ENCODE measurements at places on chromosomes 5 and 9.

DNA sequence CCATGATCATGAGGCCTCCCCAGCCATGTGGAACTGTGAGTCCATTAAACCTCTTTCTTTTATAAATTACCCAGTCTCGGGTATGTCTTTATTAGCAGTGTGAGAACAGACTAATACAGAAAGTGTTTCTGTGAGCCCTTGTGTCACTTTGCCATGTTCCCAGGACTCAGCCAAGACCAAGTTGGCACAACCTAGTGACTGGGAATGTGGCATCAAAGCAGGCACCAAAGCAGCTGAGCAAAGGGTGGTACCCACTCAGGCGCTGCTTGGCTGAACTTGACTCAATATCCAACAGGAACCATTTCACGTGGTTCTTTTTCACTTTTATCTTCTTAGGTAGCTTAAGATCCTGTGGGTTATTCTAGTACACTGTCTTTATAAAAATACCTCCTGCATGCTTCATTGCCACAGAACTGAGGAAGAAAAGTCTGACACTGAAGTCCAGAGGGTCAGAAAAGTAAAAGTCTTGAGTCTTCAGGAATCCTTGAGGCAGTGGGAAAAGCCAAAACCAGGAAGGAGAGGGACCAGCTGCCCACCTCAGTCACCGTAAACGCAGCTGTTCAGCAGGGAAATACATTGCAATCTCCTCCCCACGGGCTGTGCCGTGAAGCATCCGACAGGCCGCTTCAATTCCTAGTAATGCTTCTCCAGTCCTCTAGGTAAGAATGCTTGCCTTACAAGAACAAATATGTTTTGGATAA, 90.5 kb upstream of the RETREG1 start:
- H3K27me3 ChIP-seq: peaks cover 29% of the 10 kb centered on the region
- H3K4me1 ChIP-seq: no peaks in the 10 kb centered on the region
- H3K36me3 ChIP-seq: no peaks in the 10 kb centered on the region
- H3K27ac ChIP-seq: no peak overlapping the region
- no peak overlapping the region for H3K4me3 ChIP-seq
- no peak for DNase-seq

- no peaks in the 10 kb centered on the region for H3K27me3 ChIP-seq
- no peaks in the 10 kb centered on the region for H3K4me1 ChIP-seq
- H3K36me3 ChIP-seq: peaks cover 33% of the 10 kb centered on the region
- H3K4me3 ChIP-seq: no peak overlapping the region
- no peak overlapping the region for H3K27ac ChIP-seq
These were observed 61.3 kb upstream of the SMC5 start for GRCh38 chr9:70197216-70198044.

DNA sequence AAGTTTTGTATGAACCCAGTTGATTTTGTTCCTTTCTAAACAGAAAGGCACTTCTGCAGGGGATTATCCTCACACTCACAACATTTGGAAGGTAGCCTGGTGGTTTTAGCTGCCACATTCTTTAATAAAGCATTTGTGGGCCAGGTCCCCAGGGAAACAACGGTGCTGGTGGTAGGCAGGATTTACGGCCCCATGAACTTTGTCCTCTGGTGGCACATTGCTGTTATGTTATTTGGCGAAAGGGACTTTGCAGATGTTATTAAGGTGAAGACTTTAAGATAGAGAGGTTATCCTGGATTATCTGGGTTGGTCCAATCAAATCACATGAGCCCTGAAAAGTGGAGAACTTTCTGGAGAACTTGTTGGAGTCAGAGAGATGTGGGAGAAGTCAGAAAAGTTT, 86.3 kb upstream of the C9orf72 start:
- peaks cover 6% of the 10 kb centered on the region for H3K27me3 ChIP-seq
- DNase-seq: no peak
- no peak overlapping the region for H3K4me3 ChIP-seq
- no peaks in the 10 kb centered on the region for H3K36me3 ChIP-seq
- H3K27ac ChIP-seq: no peak overlapping the region
- no peaks in the 10 kb centered on the region for H3K4me1 ChIP-seq

DNA sequence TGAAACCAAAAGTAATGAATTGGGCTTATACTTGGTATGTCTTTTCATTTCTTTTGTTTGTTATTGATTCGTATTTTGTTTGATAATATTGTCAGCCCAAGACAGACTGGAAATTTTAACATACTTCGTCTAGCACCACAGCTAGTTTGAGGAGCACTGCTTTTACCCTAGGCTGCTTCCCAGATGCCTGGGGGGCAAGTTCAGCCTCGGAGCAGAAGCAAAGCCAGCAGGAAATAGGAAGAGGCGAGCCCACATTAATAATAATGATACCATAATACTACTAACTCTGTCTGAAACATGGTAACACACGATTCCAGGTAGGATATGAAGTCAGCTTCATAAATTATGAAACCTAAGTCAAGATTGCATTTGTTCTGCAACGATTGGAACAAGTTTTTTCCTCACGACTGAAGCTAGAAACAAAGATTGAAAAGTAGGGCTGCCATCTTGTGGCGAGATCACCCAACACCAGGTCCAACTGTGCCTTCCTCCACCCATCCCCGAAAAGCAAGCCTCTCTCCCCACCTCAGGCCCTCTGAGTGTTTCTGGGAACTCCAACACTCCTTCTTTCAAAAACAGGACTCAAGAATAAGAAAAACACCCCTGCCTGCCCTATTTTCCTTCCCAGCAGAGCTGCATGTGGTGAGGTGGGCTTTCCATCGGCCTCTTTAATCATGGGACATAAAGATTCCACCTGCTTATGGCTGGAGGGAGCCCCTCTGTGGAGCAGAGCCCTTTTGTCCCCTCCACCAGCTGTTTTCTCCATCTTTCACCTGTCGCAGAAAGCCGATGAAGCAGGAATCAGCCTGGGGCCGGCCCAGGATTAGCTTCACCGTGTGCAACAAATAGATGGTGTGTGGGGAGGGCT, 236.4 kb downstream of the CAAP1 start:
- H3K4me3 ChIP-seq: no peak overlapping the region
- H3K27ac ChIP-seq: no peak overlapping the region
- H3K36me3 ChIP-seq: no peaks in the 10 kb centered on the region
- DNase-seq: no peak
- H3K27me3 ChIP-seq: peaks cover 14% of the 10 kb centered on the region
- H3K4me1 ChIP-seq: no peaks in the 10 kb centered on the region

DNA sequence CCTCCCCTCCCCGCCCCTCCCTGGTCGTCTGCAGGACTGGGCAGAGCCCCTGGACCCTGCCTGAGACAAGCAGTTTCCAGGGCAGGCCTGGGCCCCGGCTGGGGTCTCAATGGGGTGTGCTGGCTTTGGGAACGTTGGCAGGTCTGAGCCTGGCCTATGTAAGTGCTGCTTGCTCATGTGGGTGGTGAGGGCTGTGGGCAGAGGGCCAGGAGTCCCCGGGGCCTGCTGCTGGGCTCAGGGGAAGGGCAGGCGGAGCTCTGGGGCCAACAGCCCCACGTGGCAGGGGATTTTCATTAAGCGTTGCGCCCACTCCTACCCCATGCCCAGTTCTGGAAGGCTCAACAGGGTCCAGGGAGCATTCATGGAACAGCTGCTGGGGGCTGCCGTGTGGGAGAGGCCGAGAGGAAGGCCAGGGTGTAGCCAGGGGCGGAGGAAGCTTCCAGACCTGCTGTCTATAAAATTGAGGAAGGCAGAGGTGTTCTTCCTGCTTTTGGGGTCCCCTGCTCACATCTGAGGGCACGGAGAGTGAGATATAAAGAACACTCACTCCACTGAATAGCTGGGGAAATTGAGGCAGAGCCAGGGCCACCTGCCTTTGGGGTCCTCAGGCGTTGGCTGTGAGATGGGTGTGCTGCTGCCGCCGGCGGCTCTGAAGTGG, 32.5 kb downstream of the RXRA start:
- no peaks in the 10 kb centered on the region for H3K36me3 ChIP-seq
- no peak overlapping the region for H3K4me3 ChIP-seq
- H3K27ac ChIP-seq: no peak overlapping the region
- peaks cover 3% of the 10 kb centered on the region for H3K4me1 ChIP-seq

DNA sequence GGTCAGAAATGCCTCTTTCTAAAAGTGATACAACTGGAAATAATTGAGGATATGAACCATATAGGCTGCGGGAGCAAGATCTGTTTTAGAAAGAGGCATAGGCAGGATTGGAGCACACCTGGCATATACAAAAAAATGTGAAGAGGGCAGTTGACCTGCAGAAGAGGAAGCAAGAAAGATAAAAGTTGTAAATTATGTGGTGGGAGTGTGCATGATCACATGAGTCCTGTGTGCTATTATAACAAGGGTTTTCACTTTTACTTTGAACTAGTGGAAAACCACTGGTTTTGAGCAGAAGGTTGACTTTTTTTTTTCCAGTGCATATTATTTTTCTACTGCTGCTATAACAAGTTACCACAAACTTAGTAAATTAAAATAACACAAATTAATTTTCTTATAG, 489.3 kb downstream of the ANXA1 start:
- no peaks in the 10 kb centered on the region for H3K27me3 ChIP-seq
- no peaks in the 10 kb centered on the region for H3K36me3 ChIP-seq
- no peaks in the 10 kb centered on the region for H3K4me1 ChIP-seq
- H3K27ac ChIP-seq: no peak overlapping the region
- H3K4me3 ChIP-seq: no peak overlapping the region

DNA sequence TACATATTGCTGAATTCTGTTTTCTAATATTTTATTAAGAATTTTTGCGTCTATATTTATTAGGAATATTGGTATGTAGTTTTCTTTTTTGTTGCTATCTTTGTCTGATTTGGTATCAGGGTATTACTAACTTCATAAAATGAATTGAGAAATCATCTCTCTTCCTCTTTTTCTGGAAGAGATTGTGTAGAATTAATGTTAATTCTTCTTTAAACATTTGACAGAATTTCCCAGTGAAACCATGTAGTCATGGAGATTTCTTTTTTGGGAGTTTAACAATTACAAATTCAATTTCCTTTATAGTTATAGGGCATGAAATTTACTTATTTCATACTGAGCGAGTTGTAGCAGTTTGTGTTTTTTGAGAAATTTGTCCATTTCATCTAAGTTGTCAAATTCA, 3.3 kb upstream of the FAM170A start:
- H3K27me3 ChIP-seq: peaks cover 11% of the 10 kb centered on the region
- H3K27ac ChIP-seq: no peak overlapping the region
- no peaks in the 10 kb centered on the region for H3K36me3 ChIP-seq
- no peak for DNase-seq
- no peaks in the 10 kb centered on the region for H3K4me1 ChIP-seq

GRCh38 chr5:136080483-136081216, 51.9 kb downstream of the TGFBI start:
- H3K27ac ChIP-seq: no peak overlapping the region
- H3K4me3 ChIP-seq: peak overlapping the region; percentile 79
- H3K36me3 ChIP-seq: no peaks in the 10 kb centered on the region
- peaks cover 26% of the 10 kb centered on the region for H3K27me3 ChIP-seq
- DNase-seq: peak; percentile 11
- H3K4me1 ChIP-seq: peaks cover 11% of the 10 kb centered on the region

GRCh38 chr9:133460405-133461175, 812 bp downstream of the CACFD1 start:
- no peaks in the 10 kb centered on the region for H3K27me3 ChIP-seq
- peak overlapping the region; percentile 94 for H3K4me3 ChIP-seq
- peak overlapping the region; percentile 90 for H3K27ac ChIP-seq

- H3K36me3 ChIP-seq: peaks cover 5% of the 10 kb centered on the region
- H3K4me3 ChIP-seq: no peak overlapping the region
- DNase-seq: no peak
- H3K27me3 ChIP-seq: no peaks in the 10 kb centered on the region
These were observed 5.1 kb upstream of the GNPDA1 start for GRCh38 chr5:142017832-142018427.

DNA sequence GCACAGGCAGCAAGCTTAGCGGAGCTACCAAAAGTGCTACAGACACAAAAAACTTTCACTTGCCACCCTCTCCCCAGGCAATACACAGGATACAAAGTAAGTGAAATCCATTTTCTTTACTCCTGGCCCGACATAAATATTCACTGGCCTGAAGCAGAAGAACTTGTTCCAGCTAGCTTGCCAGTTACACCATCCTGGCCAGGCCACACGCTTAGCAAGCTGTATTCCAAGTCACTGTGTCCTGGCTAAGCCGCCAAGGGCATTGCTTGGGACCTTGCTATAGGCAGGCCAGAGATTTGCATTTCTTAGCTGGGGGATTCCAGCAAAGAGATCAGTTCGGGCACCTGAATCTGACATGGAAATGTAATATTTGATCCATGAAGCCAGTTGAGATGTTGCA, 71.0 kb upstream of the SLC1A3 start:
- no peak overlapping the region for H3K4me3 ChIP-seq
- H3K27ac ChIP-seq: no peak overlapping the region
- peaks cover 9% of the 10 kb centered on the region for H3K27me3 ChIP-seq
- no peaks in the 10 kb centered on the region for H3K4me1 ChIP-seq

DNA sequence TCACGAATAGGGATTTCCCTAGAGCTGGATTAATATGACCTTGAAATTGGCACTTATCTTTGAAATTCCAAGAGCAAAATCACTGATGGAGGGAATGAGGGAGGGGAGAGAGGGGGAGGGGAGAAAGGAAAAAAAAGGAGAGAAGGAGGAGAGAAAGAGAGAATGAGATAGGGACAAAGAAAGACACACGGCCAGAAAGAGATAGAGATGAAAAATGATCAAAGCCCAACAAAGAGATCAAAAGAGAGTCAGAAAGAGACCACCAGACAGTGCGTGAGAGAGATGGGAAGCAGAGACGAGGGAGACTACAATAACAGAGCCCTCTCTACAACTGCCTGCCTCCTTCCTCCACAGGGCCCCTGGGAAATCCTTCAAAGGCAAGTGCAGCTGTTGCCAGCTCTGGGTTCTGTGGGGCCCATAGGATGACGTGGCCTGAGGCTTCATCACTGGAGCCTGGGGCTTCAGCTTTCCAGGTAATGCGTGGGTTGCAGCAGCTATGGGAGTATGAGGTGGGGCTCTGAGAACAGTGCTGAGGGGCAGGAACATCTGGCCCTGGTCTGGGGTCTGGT, 58.3 kb upstream of the SHB start:
- no peaks in the 10 kb centered on the region for H3K4me1 ChIP-seq
- no peaks in the 10 kb centered on the region for H3K36me3 ChIP-seq
- DNase-seq: no peak
- no peak overlapping the region for H3K27ac ChIP-seq
- H3K27me3 ChIP-seq: peaks cover 16% of the 10 kb centered on the region

GRCh38 chr5:38105231-38105570, 153.2 kb upstream of the EGFLAM start:
- H3K36me3 ChIP-seq: no peaks in the 10 kb centered on the region
- no peaks in the 10 kb centered on the region for H3K4me1 ChIP-seq
- H3K27ac ChIP-seq: no peak overlapping the region
- DNase-seq: no peak

DNA sequence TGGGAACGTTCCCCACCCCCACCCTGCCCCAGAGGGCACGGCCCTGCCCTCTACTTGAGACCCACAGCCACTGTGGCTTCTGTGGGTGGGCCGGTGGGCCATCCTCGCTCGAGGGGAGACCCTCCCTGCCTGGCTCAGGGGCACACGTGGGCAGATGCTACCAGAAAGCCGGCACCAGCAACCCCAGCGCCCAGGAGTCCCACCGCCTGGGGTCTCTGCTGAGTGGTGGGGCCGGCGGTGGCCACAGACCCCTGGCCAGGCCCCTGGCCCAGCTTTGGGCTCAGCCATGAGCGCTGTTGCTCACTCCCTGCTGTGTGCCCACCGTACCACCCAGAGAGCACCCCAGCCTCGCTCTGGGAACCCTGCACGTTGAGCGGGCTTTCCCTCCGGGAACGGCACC, 16.5 kb upstream of the NRARP start:
- H3K27me3 ChIP-seq: no peaks in the 10 kb centered on the region
- no peak overlapping the region for H3K4me3 ChIP-seq
- no peak for DNase-seq

Measured in naive thymus-derived CD8-positive, alpha-beta T cell (primary cell).